ENCODE measurements at places on chromosomes 1 and 21. TPM values are rescaled to one million over a fixed set of nuclear protein-coding genes. Genes with fewer than 3 reads are reported as not detected.

The PLPPR4 gene
- 5.2 TPM for total RNA-seq

The CCDC17 gene
- total RNA-seq: 0.58 TPM

The TNNT2 gene
- not detected for total RNA-seq

The SORT1 gene
- 7.3 TPM for total RNA-seq

The CLCC1 gene
- total RNA-seq: 55.0 TPM

The TMCC2 gene
- total RNA-seq: 2.3 TPM

The LIN28A gene
- not detected for total RNA-seq

The FAM177B gene
- not detected for total RNA-seq

The FCAMR gene
- not detected for total RNA-seq

The SLC35E2B gene
- total RNA-seq: 26.8 TPM

The PDXK gene
- 200 TPM for total RNA-seq

The USH2A gene
- not detected for total RNA-seq

The SMCP gene
- not detected for total RNA-seq

The AMY1B gene
- total RNA-seq: not detected

The STK40 gene
- 18.6 TPM for total RNA-seq

The PTPN22 gene
- total RNA-seq: 3.1 TPM

The TEDDM1 gene
- not detected for total RNA-seq

The SEC22B gene
- 131 TPM for total RNA-seq

The CA6 gene
- not detected for total RNA-seq

The HEYL gene
- total RNA-seq: 0.19 TPM

The CELA3B gene
- not detected for total RNA-seq

The LMX1A gene
- total RNA-seq: not detected

The PPP1R8 gene
- 54.4 TPM for total RNA-seq

The C1orf94 gene
- not detected for total RNA-seq

The SNIP1 gene
- total RNA-seq: 12.7 TPM

The BMP8B gene
- not detected for total RNA-seq

The RNF223 gene
- total RNA-seq: not detected

The C1orf146 gene
- total RNA-seq: not detected

The HHIPL2 gene
- total RNA-seq: not detected

The PADI3 gene
- total RNA-seq: not detected

The CD244 gene
- total RNA-seq: 1.1 TPM
